ENCODE measurements at places on chromosomes 3 and 15.

- DNase-seq: no peak
Observed at GRCh38 chr3:101962055-101962454, 112.7 kb downstream of the NFKBIZ start.

GRCh38 chr3:68667346-68667745 is 265.0 kb downstream of the TAFA4 start:
- no peak for DNase-seq

DNA sequence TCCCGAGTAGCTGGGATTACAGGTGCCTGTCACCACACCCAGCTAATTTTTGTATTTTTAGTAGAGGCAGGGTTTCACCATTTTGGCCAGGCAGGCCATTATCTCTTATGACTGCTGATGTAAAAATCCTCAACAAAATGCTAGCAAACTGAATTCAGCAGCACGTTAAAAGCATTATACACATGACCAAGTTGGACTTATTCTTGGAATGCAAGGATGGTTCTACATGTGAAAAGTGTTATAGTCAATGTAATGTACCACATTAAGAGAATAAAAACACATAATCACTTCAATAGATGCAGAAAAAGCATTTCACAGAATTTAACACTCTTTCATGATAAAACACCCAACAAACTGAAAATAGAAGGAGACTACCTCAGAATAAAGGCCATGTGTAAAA is 20.2 kb downstream of the RNF13 start:
- no peak for DNase-seq

DNA sequence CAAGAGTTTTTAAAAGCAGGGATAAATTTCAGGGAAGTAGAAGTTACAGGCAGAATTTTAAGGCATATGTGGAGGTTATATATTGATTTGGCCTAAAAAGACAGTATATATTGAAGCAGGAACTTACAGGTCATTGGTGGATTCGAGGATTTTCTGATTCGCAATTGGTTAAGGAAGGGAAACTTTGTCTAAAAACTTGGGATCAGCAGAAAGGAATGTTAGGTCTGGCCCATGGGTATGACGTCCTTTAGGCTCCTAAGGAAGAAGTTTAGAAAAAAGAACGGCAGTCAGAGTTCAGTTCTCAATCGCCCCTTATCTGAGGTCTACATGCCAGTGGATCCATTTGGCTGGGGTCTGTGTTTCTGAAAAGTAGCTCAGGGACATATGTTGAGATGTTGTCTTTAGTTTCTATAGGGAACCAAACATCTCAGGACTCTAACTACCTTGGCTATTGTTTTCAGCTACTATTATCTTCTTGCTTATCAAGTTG is 33.2 kb upstream of the ACP3 start:
- no peak for DNase-seq
